HS-5 (cell line): ENCODE measurements at places on chromosomes 4 and X.

DNA sequence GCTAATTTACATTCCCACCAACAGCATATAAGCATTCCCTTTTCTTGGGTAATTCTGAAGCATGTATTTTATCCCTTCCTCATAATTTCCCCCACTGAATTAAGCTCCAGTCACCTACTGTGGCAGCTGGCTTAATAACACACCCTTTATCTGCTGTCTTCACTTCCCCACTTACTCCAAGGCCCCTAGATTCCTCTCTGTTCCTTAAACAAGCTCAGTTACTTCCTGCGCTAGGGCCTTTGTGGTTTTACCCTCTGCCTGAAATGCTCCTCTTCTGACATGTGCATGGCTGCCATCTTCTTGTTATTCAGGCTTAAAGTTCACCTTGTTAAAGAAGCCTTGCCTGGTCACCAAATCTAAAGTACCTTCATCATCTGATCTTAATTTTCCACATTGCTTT lies 47.2 kb upstream of the RPS6KA3 start:
- DNase-seq: no peak

DNA sequence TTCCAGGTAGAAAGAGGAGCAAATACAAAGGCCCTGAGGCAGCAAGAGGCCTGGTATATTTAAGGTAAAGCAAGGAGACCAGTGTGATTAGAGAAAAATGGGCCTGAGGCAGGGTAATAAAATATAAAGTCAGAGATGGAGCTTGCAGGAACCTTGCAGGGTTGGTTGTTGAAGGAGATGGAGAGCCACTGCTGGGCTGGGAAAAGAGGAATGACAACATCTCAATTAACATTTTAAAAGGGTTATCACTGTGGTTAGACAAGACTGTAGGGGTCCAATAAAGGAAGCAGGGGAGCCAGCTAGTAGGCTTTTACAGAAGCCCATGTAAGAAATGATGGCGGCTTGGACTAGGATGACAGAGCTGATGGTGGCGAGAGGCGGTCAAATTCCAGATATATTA lies 205.5 kb upstream of the MBNL3 start:
- DNase-seq: no peak

- DNase-seq: no peak
These were observed 418.9 kb upstream of the RPS6KA3 start for GRCh38 chrX:20685652-20686051.

GRCh38 chrX:113929004-113929403 lies 654.9 kb upstream of the HTR2C start:
- DNase-seq: peak; percentile 14

DNA sequence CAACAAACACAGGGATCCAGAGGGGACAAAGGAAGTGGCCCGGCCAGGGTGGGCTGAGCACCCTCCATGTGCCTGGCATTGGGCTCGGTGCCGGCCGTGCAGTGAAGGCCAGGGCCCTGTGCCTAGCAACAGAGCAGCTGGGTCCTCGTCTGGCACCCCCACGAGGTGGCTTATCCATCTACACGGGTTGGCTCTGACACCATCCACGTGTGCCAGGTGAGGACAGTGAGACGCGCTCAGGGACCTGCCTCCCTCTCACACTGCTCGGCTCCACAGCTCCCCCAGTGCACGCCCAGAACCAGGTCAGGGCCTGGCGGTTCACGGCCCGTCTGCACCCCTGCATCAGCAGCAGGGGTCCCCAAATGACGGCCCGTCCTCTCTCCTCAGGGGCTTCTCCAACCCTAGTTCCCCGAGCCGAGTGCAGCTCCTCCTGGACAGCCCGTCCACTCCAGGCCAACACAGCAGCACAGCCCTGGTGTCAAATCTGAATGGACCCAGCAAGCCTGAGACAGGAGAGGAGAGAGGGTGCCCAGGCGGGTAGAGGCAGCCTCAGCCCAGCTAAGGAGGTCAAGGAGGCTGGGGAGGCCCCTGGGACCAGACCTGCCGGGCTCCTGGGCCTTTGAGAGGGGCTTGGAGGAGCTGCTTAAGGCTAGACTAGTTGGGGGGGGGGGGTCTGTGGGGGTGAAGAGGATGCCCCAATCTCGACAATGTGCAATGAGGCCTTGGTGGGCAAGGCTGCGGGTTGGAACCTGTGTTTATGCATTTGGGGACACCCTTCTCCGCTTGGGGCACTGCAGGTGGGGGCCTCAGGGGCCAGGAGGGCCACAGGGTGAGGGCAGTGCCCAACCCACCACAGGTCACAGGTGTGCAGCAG lies 113.6 kb downstream of the FAM53A start:
- no peak for DNase-seq

- DNase-seq: no peak
These were observed 15.0 kb downstream of the RADX start for GRCh38 chrX:106626789-106627188.
